ENCODE measurements at places on chromosomes 2 and 18.

DNA sequence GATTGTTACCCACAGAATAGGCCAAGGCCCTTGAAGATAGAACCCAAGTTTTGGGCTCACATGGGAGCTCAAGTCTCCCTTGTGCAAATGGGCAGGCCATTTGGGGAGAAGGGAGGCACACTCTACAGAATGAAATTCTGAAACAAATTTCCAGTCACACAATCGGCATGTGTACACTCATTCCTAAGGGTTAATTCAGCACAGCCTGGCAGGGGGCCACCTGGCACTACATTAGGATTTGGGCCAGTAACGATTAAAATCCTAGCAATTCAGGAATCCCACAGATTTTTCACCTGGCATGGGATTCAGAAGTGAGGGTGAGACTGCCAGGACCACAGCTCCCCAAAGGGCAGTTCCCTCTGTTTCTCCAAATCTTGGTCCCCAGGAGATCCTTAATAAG, 46.4 kb downstream of the BMP10 start:
- DNase-seq: peak; percentile 44

- DNase-seq: no peak
These were observed 170.8 kb downstream of the PRKCE start for GRCh38 chr2:45822272-45822630.

DNA sequence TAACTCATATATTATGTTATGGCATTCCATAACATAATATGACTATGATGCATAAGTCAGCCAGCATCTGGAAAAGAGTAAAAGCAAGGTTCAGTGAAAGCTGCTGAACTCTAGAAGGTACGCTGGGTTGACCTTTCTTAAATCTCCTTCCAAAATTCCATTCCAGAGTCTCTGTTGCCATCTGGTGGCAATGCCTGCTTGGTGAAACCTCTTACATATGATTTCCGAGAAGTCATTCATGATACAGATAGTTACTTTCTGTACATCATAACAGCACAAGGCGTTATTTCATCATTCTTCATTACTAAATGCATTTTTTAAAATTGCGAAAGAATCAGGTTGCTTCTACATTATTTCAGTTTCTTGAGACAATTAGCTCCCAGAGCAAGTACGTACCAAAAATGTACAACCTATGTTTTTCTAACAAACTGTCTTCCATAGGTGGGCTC, 7.0 kb upstream of the EPG5 start:
- DNase-seq: peak; percentile 61

DNA sequence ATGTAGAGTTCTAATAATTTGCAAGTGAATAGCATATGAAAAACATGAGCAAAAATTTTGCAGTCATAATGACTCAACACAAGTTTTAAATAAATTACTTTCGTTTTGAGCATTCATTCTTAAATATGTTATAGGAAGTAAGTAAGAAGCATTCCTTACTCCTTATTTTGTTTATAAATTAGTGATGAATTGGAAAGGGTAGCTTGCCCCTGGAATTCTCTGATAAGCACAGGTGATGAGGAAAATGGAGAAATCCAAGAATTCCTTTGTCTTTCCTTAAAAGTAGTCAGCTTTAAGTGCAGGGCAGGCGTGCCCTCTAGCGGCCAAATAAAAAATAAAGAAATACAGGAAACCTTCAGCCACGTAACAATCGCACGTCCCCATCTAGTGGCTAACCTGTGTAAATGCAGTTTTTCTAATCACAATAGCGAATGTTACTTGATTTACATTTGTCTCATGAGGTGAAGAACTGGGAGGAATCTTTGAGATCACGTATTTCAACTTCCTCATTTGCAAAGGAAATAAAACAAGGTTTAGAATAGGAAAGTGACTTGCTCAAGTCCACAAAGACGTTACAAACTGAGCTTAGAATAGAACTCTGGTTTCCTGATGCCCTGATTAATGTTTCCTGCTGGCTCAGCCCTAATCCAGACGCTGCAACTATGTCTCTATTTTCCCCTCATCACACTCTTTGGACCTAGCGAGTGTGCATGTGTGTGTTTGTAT, 47.2 kb upstream of the ZNG1B start:
- peak; percentile 44 for DNase-seq

- no peak for DNase-seq
These were observed 494.8 kb downstream of the CMPK2 start for GRCh38 chr2:6370753-6371551.

GRCh38 chr2:172109256-172109987, 6.7 kb upstream of the DLX2 start:
- no peak for DNase-seq

GRCh38 chr2:7905756-7906155, 776.1 kb upstream of the ID2 start:
- no peak for DNase-seq

- no peak for DNase-seq
These were observed 15.8 kb upstream of the IER3IP1 start for GRCh38 chr18:47191961-47192360.

- DNase-seq: no peak
These were observed 339.4 kb downstream of the GRB14 start for GRCh38 chr2:164281896-164282295.

- no peak for DNase-seq
These were observed 187.1 kb downstream of the GULP1 start for GRCh38 chr2:188478724-188479123.

Data from AG08396 (cell line).